K562 (cell line): ENCODE measurements at places on chromosomes 5 and 9. TPM values are rescaled to one million over a fixed set of nuclear protein-coding genes. Genes with fewer than 3 reads are reported as not detected.

DNA sequence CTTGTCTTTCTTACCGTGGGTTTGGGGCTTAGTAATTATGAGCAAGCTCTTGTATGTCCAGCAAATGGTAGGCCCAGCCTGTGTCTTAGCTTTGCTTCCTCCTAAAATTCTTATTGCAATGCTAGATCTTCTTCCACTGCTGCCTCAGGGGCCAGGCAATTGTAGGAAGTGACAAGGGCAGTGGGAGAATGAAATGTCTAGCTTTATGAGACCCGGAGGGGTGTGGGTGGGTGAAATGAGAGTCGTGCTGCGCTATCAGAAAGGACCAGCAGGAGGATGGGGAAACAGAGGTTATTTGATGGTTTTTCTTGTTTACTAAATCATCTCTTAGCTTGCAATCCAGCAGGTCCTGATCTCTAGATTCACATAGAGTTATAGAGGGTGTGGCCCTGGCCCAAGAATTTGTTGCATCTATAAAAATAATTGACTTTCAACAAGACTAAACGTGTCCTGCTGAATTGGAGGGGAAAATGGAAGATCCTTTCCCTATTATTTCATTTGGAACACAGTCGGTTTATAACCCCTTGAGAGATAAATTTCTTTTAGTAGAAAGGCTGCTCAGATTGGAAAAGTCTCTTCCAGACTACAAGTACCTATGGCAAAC, 43.7 kb downstream of the ZNF366 start:
- peak; percentile 55 for DNase-seq

GRCh38 chr5:174793684-174794328, 69.4 kb downstream of the MSX2 start:
- DNase-seq = peak; percentile 65

- no peak for DNase-seq
Observed at GRCh38 chr5:133344266-133344665, 268.1 kb downstream of the FSTL4 start.

- no peak for DNase-seq
Observed at GRCh38 chr5:98798371-98798770, 24.9 kb downstream of the RGMB start.

GRCh38 chr9:132811985-132812384, 66.1 kb downstream of the AK8 start:
- DNase-seq = no peak

- no peak for DNase-seq
Observed at GRCh38 chr5:167671176-167671575, 620.3 kb upstream of the WWC1 start.

DNA sequence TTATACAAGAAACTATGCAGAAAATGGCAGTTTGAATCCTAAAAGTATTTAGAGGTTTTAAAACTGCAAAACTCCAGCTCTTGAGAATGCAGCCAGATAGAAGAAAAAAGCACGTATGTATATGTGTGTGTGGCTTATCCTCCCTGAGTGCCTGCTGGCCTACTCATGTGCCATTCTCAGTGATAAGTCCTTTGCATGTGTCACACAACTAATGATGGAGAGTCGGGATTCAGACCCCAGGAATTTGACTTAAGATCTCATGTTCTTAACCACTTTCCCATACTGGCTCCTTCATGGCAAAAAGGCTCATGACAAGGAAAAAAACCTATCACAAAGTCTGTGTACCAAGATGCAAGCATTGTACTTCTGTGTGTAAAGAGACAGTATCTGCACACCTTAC, 26.6 kb downstream of the SMARCA2 start:
- no peak for DNase-seq

- peak; percentile 69 for DNase-seq
Observed at GRCh38 chr9:126805554-126806262, 868 bp downstream of the ZBTB43 start.

DNA sequence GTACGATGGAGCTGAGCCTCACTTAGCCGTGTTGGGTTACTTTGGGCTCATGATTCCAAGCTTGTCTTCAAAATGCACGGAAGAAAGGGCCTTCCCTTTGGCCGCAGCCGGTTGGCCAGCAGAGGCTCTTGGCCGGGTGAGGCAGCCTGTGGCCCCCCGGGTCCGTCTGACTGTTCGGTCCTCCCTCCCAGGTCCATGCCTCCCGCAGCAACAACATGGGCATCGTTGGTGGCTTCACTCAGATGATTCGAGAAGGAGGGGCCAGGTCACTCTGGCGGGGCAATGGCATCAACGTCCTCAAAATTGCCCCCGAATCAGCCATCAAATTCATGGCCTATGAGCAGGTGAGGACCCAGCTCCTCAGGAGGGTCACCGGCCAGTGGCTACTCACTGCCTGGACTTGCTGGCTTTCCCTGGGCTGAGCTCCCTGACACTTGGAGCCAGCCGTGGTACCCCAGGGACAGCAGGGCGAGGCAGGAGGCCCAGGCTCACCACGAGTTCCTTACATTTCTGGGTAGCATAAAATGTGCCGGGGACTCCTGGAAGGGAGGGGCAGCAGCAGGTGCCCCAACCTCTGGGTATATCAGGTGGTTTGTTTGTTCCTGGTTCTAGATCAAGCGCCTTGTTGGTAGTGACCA, 21.9 kb downstream of the PTGES2 start:
- no peak for DNase-seq

- DNase-seq = no peak
Observed at GRCh38 chr9:33475357-33475756, 1.6 kb upstream of the NOL6 start.

- no peak for DNase-seq
Observed at GRCh38 chr9:78605041-78606000, 308.4 kb downstream of the PSAT1 start.

GRCh38 chr5:41122459-41122858, 51.3 kb upstream of the MROH2B start:
- no peak for DNase-seq

DNA sequence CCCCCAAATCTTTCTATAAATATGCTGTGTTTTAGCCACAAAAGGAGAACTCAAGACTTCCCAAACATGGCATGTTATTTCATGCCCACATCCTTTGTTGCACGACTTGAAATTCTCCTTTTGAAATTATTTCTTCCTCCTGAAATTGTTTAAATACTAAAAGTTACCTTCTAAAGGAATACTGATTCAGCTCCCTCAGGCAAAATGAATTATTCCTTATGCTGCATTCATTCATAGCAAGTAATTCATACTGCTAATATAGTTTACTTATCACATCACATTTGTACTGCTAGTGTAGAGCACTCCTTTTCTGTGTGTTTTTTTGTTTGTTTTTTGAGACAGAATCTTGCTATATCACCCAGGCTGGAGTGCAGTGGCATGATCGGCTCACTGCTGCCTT, 45.7 kb downstream of the BHMT start:
- DNase-seq = no peak

- no peak for DNase-seq
Observed at GRCh38 chr9:104177676-104178075, 83.6 kb downstream of the SMC2 start.

DNA sequence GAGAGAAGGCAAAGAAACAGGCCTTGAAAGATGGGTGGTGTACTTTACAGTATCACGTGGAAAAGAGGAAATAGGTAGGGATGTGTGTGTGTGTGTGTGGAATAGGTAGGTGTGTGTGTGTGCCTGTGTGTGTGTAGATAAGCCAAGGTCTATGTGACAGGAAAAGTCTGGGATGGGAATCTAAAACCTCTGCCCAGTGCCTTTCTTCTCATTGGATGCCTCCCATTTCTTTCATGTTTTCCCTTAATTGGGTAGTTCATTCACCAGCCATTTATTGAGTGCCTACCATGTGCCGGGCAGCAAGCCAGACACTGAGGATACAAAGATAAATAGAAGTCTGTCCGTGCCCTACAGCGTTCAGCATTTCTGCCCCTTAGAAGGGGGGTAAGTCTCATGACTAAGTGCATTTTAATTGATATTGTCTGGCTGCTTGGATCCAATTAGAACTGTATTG, 1.0 kb downstream of the URM1 start:
- DNase-seq = no peak

- peak; percentile 72 for DNase-seq
Observed at GRCh38 chr9:136138566-136138965, 19.9 kb upstream of the TMEM250 start.

DNA sequence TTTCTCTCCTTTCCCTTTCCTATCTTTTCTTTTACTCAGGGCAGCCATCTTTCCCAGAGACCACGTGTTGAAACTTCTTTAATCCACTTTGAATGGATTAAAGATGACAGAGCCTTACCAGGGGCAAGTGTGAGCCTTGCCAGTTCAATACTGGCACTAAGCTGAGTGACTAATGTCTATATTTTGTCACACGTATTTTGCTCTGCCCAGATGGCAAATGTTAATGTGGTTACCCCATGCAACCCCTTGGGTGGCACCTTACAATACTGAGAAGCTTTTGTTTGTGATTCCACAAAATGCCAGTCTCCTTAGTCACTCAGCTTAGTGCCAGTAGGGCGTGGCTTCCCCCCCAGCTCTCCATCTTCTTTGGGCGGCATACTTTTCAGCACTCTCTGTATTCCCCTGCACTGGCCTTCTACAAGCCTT, 24.8 kb downstream of the ANXA1 start:
- DNase-seq = no peak

DNA sequence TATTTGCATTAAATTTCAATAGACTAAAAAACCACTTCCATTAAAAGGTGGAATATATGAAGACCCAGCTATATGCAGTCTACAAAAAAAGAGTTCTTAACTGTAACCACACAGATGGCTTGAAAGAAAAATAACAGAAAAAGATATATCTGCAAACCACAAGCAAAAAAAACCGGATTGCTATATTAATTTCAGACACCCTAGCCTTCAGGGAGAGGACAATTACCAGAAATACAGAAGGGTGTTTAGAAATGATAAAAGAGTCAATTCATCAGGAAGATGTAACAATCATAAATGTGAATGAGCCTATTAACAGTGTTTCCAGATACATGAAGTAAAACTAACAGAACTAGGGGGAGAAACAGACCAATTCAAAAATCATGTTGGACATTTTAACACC, 56.9 kb upstream of the SMIM23 start:
- DNase-seq = no peak

- no peak for DNase-seq
Observed at GRCh38 chr9:101365181-101365580, 19.6 kb downstream of the BAAT start.

DNA sequence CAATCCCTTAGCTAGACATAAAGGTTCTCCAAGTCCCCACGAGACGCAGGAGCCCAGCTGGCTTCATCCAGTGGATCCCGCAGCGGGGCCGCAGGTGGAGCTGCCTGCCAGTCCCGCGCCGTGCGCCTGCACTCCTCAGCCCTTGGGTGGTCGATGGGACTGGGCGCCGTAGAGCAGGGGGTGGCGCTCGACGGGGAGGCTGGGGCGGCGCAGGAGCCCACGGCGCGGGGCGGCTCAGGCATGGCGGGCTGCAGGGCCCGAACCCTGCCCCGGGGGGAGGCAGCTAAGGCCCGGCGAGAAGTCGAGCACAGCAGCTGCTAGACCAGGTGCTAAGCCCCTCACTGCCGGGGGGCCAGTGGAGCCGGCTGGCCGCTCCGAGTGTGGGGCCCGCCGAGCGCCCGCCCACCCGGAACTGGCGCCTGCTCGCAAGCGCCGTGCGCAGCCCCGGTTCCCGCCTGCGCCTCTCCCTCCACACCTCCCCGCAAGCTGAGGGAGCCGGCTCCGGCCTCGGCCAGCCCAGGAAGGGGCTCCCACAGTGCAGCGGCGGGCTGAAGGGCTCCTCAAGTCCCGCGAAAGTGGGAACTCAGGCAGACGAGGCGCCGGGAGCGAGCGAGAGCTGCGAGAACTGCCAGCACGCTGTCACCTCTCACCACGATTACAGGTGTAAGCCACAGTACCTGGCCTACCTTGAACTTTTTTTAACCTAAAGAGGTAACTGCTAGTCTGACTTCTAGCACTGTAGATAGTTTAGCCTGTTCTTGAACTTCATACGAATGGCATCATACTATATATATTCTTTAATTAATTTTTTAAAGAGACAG, 35.5 kb downstream of the PTGS1 start:
- no peak for DNase-seq

DNA sequence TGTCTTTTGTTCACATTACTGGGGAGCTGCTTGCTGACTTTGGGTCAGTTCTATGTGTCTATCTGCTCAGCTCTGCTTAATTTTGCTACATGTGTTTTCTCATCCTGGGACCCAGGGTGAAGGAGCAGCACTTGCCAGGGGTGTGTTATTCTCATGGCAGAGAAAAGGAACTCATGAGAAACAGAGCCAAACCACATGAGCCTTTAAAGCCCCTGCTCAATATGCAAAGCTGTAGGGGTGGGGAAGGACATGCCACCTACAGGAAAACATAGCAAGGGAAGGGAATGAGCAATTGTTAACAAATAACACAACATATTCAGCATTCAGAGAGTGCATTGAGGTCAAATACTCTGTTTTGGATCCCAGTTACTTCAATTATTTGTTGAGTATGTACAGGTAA, 290.9 kb downstream of the CDK5RAP2 start:
- DNase-seq = no peak

DNA sequence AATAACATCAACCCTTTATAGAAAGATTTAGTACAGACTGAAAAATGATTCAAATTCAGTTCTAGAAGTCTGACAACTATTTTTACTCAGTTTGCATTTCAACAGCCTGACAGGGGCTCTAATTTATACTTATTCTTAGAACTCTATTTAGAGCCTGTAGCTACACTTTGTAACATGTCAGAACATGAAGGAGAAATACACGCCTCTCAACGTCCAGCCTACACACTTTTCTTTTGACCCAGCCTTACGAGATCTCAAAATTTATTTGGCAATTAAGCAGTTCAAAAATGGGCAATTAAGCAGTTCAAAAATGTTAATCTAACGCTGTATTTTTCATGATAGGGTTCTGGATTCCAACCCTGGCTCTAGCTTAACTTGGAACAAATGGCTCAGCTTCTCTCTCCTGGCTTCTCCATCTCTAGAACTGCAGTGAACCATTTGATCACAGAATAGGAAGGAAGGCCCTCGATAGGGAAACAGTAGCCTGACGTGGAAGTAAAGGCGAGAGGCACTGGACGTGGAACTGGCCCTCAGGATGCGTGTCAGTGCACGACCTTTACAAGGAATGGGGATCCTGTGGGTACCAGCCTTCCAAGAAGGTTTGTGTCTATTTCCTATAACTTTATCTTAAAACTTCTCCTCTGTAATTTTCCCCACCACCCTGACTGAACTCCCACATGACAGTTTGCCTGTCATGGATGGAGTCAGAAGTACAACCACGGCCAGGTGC, 66.4 kb downstream of the PRRT1B start:
- DNase-seq = no peak

DNA sequence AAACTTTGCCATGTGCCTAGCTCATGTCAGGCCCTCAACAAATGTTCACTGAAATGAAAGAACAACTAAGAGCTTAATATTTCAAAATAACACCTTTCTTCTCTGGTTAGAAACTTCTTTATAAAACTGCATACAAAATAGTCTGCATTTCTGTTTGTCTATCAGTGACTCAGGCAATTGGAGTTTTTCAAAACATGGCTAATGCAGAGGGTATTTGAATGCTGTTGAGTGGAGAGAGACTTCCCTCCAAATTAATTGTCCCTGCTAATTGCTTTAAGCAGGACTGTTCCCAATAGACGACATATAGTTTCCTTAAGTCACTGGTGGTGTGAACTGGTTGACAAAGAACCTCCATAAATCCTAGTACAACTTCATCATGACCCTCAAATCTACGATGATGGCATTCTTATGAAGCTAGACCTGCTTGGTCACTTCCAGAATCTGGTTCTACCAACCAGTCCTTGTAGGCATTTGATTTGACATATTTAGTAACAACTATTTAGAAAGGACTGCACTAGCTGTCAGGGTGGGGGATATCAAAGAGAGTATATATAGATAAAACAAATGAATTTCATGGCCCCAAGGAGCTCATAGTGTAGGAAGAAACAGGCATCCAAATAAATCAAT, 84.5 kb downstream of the PRLR start:
- no peak for DNase-seq

ADAMTSL1 gene
- total RNA-seq = not detected in 2 replicates

F2R gene
- total RNA-seq = 14.7 and 15.3 TPM in 2 replicates

SYNPO gene
- total RNA-seq = 0.31 and 0.36 TPM in 2 replicates

SV2C gene
- total RNA-seq = not detected in 2 replicates

PCDH12 gene
- 0.04 TPM in 1 of 2 replicates, not detected in the other for total RNA-seq

PCDHGB3 gene
- 0.07 and 0.16 TPM in 2 replicates for total RNA-seq
